Stimulated activated CD8-positive, alpha-beta memory T cell treated with anti-CD3 and anti-CD28 coated beads, Interleukin-7, amount 100 ng/mL, for 1 hour (primary cell): ENCODE measurements at places on chromosomes 1 and 21.

- DNase-seq = no peak
Observed at GRCh38 chr1:95069710-95070093, 3.0 kb downstream of the ALG14 start.

- no peak for DNase-seq
Observed at GRCh38 chr1:237507005-237507404, 383.7 kb downstream of the ZP4 start.

DNA sequence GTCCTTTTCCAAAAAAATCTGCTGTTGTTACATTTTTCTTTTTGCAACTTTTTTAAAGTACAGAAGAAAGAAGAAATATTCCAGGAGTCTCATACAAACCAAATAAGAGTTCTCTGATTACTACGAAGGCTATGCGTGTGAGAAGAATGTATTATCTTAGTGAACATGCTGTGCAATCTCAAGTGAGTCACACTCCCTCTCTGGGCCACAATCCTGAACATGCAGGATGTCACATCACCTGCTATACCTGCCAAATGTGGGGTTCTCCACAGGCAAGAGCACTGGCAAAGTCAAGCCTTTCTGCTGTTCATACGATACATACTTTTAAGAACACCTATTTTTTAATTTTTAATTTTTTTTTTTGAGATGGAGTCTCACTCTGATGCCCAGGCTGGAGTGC is 21.7 kb upstream of the TRIM63 start:
- DNase-seq = no peak

- no peak for DNase-seq
Observed at GRCh38 chr21:41865002-41865777, 14.0 kb downstream of the PRDM15 start.

- DNase-seq = no peak
Observed at GRCh38 chr1:37360011-37360410, 114.4 kb upstream of the ZC3H12A start.

GRCh38 chr1:59601041-59601441 is 213.7 kb upstream of the HOOK1 start:
- no peak for DNase-seq

- DNase-seq = no peak
Observed at GRCh38 chr1:119865627-119866026, 30.7 kb downstream of the ADAM30 start.

GRCh38 chr1:115719285-115719684 is 49.2 kb downstream of the CASQ2 start:
- no peak for DNase-seq

GRCh38 chr1:207833956-207834660 is 76.8 kb downstream of the CD34 start:
- no peak for DNase-seq

DNA sequence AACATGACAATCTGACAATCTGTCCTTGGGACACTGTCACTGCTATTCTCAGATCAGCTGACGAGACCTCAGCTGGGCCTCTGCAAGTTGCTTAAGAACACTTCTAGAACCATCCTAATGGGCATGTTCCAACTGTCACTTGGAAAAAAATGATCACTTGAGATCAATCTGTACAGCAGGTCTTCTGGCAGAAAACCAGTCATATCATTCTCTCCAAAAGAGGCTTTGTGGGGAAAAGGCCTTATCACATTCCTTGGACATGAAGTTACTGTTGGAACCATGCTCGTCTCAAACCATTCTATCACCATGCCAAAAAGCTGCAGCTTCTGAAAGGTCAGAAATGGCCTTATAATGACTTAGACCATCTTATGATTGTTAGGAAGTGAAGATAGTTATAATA is 744.2 kb downstream of the USP25 start:
- no peak for DNase-seq

DNA sequence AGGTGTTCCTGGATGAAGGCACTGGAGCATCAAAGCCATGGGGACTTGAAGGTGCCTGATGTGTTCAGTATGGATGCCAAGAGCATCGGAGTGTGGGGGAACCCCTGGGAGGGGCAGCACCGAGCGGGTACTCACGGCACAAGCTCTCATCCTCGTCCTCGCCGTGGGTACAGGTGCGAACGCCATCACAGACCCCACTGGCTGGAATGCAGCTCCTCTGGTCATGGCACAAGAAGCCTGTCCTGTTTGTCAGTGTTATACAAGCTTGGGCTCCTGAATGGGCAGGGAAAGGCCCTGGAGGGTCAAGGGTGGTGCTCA is 6.0 kb downstream of the LDLRAD1 start:
- no peak for DNase-seq
